ENCODE measurements at places on chromosomes 3 and 15.

DNA sequence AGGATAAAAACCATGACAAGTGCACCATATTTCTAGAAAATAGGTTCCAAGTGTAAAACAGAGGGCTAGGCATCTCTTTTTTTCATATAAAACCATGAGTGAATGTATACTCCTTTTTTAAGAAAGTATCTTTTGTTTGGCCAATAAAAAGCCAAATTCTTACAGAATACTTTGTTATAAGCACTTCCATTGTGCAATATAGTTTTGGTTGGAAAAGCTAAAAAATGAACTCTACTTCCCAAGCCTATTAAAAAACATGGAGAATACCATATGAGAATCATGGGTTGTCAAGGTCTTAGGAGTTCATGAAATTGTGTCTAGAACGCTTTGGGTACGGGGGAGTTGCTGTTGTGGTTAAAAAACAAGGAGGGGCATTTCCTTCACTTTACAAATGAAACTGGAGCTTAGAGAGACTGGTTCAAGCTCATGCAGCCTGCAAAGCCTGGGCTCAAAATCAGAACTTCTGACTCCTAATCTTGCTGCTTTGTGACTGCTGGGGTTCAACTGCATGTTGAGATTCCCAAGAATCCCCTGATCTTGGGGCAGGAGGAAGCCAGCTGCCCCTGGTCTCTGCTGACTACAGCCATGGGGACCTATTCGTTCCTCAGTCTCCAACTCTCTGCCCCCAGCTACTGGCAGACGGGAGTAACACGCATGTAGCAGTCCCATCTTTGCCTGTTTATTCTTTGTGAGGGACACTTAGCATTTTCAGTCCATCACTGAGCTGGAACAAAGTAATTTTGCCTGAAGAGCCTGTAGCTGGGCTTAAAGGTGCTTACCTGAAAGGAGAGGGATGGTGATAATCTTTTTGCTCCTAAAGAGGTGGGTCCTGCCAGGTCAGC is 229.1 kb downstream of the CHST2 start:
- DNase-seq, result no peak

DNA sequence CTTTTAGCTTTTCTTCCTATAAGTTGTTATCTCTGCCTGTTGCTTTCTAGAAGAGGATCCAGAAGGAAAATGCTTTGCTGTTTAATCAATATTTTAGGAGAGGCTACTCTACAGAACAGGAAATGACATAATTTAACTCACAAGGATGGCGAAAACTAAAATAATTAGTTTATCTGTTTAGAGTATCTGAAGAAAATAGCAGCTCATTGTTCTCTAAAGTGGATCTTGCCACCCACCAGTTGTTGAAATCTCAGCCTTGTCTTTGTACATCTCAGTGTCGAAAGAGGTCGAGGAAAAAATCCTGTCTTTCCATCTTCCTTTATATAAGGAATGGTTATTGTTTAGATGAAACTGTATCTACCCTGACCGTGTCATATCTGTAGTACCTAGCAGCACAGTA is 126.6 kb downstream of the ZNF609 start:
- no peak for DNase-seq

DNA sequence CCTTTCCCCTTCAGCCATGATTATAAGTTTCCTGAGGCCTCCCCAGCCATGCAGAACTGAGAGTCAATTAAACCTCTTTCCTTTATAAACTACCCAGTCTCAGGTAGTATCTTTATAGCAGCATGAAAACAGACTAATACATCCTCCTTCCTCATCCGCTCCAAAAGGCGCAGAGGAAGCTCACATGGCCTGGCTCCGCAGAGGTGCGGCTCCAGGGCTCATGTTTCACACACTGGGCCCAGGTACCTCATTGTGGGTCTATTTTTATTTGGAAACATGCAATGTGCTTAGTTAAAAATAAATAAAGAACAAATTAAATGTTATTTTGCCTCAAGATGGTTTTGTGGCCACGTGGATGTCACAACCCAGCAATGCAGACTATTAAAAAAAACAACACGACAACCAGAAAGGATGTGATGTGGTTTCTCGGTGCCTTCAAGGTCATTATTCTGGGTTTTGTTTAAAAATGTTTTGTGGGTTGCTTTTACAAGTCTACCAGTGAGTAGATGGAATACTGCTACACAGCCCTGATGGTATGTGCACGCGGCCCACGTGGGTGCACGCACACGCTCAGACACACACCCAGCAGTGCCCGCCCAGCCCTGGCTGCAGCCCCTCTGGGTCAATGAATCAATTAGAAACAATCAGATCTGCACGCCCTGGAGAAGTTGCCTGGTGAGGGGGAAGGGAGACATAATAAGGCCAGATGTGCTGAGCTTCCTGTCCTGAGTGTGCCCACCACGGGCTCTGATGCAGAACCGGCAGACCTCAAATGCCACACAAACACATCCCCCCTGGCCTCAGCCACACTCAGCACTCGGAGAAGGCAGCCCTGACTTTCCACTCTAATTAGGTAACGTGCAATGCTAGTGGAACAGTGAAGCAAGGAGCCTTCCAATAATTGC is 140.1 kb downstream of the ADAMTS17 start:
- DNase-seq, result no peak

- no peak for DNase-seq
These were observed 180.5 kb downstream of the RSL24D1 start for GRCh38 chr15:55016225-55016624.

DNA sequence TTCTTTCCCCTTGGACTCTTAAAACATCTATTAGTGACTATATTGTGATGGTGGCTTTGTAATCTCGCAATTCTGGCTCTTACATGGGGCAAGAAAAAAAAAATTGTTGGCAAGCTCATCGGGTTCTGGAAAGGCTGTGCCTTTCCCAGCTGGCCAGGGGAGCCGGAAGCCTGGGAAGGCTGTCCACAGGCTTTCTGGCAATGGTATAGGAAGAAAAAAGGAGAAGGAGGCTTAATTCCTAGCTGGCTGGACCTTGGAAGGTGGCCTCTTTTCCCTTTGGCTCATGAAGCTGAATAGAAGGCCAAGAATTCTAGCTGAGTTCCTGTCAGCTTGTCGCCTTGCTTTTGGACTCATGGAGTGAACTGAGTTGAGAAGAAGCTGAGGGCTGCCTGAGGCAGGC is 243.5 kb upstream of the SEMA6D start:
- peak; percentile 47 for DNase-seq

DNA sequence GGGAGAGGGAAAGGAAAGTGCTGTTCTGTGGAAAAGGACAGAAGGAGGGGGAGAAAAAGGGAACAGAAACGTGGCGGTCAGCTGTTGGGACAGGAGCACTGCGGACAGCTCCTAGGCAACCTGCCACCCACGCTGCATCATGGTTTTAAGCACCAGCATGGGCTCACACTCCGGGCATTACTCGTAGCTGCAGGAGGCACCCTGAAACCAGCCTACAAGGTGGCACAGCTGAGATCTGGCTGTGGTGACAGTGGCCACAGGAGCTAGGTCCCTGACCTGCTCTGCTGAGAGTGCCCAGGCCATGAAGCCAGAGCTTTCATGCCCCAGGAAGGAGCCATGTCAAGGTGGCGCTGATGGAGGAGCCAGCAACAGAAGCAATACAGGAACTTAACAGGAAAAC is 161.4 kb upstream of the ST8SIA2 start:
- no peak for DNase-seq

DNA sequence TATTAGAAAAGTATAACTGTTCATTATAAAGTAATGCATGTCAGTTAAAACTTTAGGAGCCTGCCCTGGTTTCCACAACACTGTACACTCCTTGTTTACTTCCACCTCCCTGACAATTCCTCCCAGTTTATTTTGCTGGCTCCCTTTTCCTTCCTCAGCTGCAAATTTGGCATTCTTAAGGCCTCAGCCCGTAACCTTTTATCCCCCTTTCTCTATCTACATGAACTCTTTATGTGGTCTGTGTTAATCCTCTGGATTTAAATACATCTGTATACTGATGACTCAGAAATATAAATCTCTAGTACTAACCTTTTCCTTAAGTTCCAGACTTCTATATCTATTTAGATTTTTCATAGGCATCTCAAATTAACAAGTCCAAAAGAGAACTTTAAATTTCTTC is 143.6 kb downstream of the OTOL1 start:
- DNase-seq, result no peak

DNA sequence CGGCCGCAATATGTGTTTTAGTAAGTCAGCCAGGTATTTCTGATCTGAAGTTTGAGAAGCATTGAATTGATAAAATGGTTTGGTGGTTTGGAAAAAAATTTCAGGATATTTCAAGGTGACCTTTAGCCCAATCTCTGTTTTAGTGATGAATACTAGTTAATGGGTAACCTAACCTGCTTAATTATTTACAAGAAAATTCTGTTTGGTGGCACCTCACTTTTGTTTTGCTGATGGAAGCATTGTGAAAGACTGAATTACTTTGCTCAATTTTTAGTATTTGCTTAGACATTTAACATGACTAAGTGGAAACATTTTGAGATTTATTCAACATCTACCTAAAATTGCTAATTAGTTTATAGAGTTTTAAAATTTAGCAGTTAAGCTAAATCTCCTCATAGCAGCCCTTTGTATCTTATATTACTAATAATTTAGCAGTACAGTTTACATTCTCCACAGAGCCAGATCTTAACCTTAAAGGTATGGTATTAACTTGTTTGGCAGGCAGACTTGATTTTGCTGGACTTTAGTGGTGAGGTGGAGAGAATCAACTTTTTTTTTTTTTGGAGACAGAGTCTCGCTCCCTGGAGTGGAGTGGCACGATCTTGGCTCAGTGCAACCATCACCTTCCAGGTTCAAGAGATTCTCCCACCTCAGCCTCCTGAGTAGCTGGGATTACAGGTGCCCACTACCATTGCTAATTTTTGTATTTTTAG is 35.4 kb downstream of the GRAMD1C start:
- DNase-seq, result no peak

GRCh38 chr3:71634671-71635070 is 51.1 kb upstream of the FOXP1 start:
- DNase-seq, result no peak

GRCh38 chr3:13186435-13186815 is 113.2 kb upstream of the IQSEC1 start:
- no peak for DNase-seq

DNA sequence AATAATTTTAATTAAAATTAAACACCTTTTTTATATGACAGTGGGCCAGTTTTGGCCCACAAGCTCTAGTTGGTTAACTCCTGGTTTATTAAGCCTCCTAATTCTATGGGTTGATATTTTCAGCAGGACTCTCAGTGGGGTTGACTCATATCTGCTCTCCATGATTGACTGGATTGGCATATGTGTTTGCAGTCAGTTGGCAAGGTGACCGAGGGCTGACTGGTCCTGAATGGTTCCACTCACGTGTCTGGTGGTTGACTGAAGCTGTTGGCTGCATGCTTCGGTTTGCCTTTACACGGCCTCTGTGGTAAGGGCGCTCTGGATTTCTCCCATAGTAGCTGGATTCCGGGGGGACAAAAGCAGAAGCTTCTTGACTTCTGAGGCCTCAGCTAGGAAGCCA is 65.3 kb upstream of the ZNF280D start:
- no peak for DNase-seq

DNA sequence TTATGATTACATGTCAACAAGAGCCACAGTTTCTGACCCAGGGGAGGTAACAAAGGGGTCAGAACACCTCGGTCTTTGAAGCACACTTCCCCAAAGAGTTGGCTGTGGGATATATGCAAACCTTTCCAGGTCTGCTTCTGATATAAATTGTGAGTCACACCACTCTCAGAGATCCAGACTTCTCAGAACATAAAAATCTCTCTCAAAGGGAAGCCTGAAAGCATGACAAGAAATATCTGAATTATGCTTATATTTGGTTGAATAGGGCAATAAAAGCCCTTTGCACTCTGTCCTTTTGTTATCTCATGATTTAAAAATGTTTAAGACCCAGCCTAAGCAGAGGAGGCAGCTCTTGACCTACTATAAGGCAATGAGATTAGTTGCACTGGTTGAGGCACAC is 56.8 kb downstream of the MYH15 start:
- DNase-seq, result no peak

- no peak for DNase-seq
These were observed 85.0 kb upstream of the SLCO2A1 start for GRCh38 chr3:134114726-134115125.

GRCh38 chr3:150165396-150166094 is 194.8 kb upstream of the PFN2 start:
- DNase-seq, result no peak

DNA sequence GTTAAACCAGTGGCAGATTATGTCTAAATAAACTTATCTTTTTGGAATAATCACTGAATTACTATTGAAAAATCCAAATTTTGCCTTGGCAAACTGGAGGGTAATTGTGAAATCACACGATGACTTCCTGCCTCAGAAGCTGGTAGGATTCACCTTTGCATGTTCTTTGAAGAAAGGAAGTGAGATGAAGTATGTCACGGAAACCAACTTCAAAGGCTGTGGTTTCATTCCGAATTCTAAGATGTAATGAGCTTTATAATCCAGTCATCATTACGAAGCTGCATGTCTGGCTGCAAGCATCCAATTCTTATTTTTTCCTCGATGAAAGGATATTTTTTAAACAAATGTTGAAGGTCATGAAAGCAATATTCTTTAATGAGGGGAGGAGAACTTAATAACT is 15.0 kb upstream of the ZBED2 start:
- DNase-seq, result no peak

DNA sequence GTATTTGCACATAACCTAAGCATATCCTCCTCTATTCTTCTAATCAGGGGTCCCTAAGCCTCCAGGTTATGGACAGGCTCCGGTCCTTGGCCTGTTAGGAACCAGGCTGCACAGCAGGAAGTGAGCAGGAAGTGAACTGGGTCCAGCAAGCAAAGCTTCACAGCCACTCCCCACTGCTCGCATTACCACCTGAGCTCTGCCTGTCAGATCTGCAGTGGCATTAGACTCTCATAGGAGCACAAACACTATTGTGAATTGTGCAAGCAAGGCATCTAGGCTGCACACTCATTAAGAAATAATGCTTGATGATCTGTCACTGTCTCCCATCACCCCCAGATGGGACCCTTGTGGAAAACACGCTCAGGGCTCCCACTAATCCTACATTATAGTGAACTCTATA is 9.8 kb downstream of the MSL2 start:
- DNase-seq, result no peak

GRCh38 chr15:49815950-49816349 is 195.1 kb downstream of the DTWD1 start:
- peak; percentile 1 for DNase-seq

GRCh38 chr3:195908694-195909581 is 587 bp upstream of the TNK2 start:
- no peak for DNase-seq

- DNase-seq, result no peak
These were observed 34.9 kb upstream of the MAGI1 start for GRCh38 chr3:66073464-66074141.
